ENCODE measurements at places on chromosomes 3 and 15.

GRCh38 chr3:189305412-189305811 is 133.6 kb downstream of the TPRG1 start:
- no peak for DNase-seq

DNA sequence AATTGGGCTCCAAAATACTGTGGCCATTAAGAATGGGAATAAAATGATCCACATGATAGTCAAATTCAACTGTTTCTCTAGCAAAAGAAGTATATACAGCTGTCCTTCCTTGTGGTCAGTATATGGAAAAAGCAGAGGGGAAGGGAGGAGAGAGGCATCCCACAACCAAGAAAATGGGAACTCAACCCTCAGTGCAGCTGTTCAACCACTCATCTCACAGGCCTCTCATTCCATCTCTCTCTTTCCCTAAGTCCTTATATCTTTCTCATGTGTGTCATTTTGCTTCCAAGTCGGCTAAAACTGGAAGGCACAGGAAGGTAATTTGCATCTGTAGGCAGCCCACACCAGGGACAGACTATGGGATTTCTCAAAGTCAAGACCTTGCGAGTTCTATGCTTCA is 27.5 kb downstream of the AVEN start:
- DNase-seq: no peak

GRCh38 chr3:15877813-15878212 is 80.0 kb upstream of the ANKRD28 start:
- DNase-seq: no peak

DNA sequence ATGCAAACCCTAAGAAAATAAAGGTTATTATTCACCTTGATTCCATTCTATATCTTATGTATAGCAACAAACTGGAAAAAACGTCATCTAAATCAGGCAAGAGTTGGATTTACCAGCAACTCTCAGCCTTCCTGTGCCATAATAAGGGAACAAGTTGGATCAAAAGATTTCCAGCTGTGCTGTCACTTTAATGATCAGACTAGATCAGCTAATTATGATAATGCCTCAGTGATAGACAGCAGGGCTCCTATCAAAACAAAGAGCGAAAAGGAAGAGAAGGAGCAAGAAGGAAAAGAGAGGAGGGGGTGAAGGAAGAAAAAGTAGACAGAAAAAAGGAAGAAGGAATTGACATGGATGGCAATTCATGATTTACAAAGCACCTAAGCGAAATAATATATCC is 36.7 kb upstream of the BCL6 start:
- no peak for DNase-seq

DNA sequence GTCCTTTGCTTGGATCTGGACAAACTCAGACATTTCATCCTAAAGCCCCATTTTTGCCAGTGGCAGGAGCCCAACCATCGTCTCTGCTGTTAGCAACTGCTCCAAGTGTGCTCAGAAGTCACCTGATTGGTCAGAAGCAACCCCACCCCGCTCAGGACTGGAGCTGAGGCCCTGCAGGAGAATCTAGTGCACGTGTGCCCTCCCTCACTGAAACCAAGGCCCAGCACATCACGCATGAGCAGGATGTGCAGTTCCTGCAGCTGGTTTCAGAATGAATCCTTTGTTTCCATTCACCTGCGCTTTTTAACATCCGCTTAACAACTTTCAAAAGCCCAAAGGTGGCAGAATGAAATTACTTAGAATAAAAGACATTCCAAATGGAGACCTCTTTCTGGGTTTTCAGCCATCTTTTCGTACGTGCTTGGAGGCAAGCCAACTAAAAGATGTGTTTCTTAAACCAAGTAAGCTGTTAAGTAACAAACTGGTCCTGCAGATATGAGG is 81.2 kb downstream of the SRGAP3 start:
- DNase-seq: no peak

- no peak for DNase-seq
Observed at GRCh38 chr3:71317749-71318457, 265.6 kb downstream of the FOXP1 start.

DNA sequence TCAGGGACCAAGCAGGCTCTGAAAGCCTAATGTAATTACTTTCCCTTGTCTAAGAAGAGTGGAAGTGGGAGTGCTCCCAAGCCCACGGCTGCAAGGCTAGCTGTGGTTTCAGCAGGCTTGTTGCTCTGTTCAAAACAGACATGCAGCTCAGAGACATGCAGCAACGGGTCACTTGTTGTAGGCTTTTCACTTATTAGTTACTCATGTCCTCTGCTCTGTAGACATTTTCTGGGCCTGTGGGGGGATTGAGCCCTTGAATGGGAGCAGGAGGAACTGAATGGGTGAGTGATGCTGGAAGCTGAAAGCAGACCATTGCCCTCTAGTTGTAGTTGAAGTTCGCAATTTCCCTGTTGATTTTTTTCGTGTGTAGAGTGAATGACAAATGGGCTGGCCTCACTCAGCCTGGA is 261.9 kb upstream of the NR2E3 start:
- no peak for DNase-seq

DNA sequence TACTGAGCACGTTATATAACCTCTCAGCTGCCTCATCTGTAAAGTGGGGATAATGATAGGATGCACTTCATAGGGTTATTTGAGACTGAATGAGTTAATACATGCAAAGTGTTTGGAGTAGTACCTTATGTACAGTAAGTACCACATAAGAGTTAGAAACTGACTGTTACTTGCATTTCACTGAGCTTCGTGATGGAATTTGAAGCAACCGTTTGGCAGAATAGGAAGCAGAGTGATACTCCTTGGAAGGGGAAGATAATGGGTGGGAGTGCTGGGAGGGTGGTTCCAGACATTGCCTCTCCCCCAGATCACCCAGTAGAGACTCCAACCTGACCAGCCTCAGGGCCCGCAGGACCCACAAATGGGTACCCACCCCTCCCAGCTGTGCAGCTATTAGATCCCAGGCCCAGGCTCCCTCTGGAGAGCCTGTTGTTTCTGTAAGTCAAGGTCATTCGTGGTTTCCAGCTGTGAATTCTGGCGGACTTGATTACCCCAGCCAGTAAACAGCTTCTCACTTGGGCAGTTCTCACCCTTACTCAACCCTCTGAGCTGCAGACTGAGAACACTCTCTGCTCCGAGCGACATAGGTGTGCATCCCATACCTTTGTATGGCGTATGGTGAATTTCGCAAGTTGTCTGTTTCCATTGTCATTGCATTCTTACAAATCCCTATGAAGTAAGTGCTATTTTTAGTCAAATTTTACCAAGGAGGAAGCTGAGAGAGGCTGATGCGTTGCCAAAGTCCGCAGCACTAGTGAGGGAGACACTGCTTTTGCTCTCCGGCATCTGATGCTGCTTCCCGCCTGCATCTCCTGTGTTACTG is 11.1 kb downstream of the ALPK3 start:
- DNase-seq: no peak

DNA sequence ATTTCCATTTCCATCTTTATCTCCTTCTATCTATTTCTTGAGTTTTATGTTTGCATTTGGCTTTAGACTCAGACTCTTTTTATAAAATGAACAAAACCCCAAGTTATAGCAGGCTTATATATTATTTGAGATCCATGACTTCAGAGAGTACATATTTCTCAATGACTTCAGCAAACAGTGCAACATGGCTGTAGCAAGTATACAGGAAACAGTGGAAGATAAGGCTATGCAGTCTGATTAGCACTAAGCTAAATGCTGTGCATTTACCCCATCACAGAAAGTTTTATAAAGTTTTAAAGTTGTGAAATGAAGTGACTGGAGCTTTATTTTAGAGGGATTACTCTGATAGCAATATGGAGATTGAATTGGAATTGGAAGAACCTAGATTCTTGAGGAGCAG is 463.5 kb upstream of the TGFBR2 start:
- DNase-seq: no peak

DNA sequence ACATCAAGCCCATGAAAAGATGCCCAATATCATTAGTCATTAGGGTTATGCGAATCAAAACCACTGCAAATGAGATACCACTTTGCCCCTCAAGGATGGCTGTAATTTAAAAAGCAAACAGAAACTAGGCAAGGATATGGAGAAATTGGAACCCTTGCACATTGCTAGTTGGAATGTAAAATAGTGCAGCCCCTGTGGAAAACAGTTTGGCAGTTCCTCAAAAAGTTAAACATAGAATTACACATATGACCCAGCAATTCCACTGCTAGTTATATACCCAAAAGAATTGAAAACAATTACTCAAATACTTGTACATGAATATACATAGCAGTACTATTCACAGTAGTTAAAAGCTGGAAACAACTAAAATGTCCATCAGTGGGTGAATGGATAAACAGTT is 186.8 kb upstream of the CGNL1 start:
- DNase-seq: no peak

Data from head of caudate nucleus (tissue), 42 donors.